CD4-positive, alpha-beta T cell treated with Interleukin-15 for 4 hours (primary cell): ENCODE measurements at places on chromosomes 6 and 20.

- DNase-seq: no peak
Measured at GRCh38 chr6:154127657-154128056, 88.6 kb downstream of the OPRM1 start.

- DNase-seq: no peak
Measured at GRCh38 chr20:62274332-62274950, 28.4 kb upstream of the ADRM1 start.

DNA sequence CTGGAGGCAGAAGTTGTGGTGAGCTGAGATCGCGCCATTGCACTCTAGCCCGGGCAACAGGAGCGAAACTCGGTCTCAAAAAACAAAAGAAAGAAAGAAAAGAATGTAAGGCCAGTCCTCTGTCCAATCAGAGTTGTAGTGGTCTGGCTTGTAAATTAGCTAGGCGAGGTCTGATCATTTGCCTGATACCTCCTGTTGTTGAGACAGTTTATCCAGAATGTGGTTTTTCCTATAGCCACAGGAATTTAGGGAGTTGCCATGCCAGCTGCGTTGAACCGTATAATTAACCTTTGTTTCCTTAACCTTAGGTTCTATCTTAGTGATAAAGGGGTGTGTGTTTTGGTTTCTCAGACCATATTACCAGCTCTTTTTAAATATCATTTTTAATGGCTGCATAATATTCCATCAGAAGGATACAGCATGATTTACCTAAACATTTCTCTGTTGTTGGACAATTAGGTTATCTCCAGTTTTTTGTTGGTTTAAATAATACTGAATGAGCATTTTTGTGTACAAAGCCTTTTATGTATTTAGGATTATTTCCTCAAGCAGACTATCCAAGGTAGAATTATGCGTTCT, 11.7 kb upstream of the PPARD start:
- DNase-seq: no peak

GRCh38 chr6:10146715-10147451, 268.0 kb downstream of the TFAP2A start:
- peak; percentile 8 for DNase-seq

GRCh38 chr6:42402184-42402583, 49.5 kb downstream of the TRERF1 start:
- peak; percentile 61 for DNase-seq

- no peak for DNase-seq
Measured at GRCh38 chr6:14058029-14058695, 59.4 kb upstream of the CD83 start.

DNA sequence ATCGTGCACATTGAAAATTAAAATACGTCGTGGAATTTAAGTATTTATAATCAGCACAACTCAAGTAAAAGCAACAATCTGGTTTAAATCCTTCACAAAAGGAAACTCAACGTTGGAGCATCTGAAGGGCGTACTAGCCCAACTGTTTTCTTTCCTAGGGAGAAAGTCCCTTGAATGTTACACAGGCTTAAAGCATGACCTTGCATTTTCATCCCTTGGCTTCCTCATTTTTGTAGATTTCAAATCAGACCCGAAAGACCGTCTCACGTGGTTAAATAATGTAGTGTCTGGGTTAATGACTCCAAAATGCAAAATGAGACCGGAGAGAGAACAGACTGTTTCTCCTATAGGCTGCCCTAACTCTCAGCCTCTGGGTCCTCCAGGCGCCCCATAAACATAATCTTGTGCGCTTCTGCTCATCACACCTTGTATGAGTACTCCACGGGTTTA, 249.2 kb upstream of the RREB1 start:
- DNase-seq: no peak

GRCh38 chr6:160437775-160438174, 89.6 kb downstream of the SLC22A3 start:
- DNase-seq: no peak

GRCh38 chr20:62293111-62293784, 9.5 kb upstream of the ADRM1 start:
- no peak for DNase-seq

DNA sequence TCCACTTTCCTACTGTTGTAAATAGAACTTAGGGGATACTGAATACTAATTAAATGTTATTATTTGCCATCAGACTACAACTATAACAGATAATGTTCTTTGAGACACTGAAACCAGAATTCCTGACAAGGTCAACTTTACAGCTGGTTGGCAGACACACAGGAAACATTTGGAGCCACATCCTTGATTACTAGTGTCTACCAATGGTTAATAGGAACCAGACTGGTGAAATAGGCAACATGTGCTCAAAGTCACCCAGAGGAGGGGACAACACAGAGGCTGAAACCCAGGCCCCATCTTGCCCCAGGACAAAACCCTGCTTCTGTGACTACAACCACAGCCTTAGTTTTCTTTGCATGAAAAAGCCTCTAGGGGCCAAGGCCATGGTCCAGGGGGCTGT, 47.8 kb upstream of the NT5E start:
- DNase-seq: no peak

- DNase-seq: peak; percentile 26
Measured at GRCh38 chr6:137224799-137225198, 5.6 kb upstream of the IFNGR1 start.

DNA sequence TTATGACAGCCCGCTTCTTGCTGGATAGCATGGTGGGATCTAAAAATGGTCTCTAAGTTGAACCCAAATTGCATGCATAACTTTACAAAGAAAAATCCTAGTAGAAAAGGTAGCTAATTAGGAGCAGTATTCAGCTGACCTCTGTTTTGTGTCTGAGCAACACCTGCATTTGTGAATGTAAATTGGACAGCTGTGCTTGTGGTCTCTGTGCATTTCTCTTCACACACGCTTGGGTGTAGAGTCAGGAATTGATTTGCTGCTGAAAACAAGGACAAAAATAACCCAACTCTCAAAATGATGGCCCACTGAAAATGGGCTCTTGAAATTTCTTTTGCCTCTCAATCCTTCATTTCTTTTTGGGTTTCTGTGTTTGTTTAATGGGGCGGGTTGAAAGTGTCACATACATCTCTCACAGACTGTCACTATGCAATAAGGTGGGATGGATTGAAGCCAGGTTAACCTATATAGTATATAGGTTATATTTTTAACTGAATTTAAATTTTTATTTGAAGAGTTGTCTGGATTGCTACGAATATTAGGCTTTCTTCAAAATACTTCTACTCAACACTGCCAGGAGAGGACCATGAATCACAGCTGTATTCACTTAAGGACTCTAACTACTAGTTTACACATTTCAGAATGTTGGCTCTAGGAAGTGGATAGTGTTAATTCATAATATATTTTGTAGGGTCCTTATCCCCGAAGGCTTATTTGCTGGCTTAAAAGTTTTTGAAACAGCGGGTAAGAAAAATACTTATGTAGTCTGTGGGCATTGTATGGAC, 46.5 kb downstream of the SOBP start:
- no peak for DNase-seq

DNA sequence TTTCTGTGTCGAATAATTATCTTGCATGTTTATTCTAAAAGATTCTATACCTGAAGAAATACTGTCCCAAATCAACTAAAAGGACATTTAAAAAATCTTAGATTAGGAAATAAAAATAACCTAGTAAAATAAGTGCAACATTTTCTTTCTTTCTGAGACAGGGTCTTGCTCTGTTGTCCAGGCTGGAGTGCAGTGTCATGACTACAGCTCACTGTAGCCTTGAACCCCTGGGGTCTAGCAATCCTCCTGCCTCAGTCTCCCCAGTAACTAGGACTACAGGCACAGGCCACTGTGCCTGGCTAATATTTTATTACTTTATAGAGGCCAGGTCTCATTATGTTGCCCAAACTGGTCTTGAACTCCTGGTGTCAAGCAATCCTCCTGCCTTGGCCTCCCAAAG, 48.7 kb downstream of the RARS2 start:
- DNase-seq: no peak

GRCh38 chr20:57243480-57244220, 22.8 kb downstream of the BMP7 start:
- DNase-seq: no peak

DNA sequence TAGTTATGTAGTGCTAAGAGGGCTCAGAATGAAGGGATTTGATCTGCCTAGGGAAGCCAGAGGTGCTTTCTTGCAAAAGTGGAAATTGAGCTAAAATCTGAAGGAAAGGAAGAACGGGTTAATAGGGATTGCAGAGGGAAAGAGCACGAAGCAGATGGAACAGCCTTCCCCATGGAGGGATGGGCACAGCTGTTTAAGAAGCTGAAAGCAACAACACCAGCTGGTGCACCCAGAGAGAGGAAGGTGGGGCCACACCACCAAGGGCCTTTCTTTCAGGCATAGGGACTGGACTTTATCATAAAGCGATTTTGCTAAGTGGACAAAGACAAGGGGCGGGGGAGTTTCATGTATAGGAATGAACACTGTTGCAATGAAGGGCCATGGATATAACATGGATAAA, 65.8 kb upstream of the SNRPB2 start:
- DNase-seq: no peak

GRCh38 chr6:165949324-165949723, 218.3 kb downstream of the TBXT start:
- no peak for DNase-seq

DNA sequence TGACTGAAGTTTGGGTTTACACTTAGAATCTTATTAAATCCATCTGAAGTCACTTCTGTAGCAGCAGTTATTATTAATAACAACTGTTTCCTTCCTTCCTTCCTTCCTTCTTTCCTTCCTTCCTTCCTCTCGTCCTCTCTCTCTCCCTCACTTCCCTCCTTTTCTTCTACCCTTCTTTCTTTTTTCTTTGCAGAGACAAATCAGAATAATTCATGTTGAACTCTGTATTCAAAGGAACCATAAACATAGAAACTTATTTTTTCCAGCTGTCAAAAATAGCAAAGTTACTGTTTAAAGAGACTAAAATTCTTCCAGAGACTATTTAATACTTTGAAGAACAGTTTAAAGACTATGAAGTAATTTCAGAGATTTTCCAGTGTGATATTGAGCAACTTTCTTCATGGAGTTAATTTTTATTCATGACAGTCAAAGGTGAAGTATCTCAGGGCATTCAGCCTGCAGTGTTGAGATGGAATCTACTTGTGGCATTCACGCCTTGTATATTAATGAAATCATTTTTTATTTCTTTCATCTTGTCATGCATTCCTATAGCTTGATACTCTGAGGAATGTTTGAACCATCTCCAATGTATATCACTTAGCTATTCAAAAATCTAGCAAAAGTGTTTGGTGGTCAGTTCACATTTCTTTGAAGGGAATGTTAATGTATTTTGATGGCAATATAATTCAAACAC, 109.7 kb downstream of the BCAS1 start:
- no peak for DNase-seq

GRCh38 chr6:113083947-113084346, 736.8 kb downstream of the RFPL4B start:
- no peak for DNase-seq

DNA sequence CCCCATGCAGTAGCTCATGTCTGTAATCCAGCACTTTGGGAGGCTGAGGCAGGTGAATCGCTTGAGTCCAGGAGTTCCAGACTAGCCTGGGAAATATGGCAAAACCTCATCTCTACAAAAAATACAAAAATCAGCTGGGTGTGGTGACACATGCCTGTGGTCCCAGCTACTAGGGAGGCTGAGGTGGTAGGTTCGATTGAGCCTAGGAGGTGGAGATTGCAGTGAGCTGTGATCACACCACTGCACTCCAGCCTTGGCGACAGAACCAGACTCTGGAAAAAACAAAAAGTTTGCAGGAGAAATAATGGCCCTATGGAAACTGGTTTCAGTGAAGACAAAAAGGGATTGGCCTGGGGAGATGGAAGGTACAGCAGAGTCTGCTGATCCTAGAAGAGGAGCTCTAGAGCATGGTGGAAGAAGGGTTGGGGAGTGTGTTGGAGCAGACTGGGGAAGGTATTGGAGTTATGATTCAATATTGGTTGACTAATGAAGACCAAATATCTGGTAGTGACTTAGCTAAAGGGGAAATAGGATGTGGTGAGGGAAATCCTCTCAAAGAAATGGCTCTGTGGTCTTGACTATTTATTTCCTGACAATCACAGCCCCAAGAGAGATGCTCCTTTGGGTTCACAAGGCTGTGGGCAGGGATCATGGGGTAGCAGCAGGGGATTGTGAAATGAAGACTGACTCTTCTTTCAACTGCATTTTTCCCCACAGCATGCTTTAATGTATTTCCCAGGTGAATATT, 281.9 kb downstream of the UTRN start:
- peak; percentile 23 for DNase-seq

GRCh38 chr20:7971536-7972280, 31.4 kb upstream of the HAO1 start:
- no peak for DNase-seq
